ENCODE measurements at places on chromosomes 1 and 21.

DNA sequence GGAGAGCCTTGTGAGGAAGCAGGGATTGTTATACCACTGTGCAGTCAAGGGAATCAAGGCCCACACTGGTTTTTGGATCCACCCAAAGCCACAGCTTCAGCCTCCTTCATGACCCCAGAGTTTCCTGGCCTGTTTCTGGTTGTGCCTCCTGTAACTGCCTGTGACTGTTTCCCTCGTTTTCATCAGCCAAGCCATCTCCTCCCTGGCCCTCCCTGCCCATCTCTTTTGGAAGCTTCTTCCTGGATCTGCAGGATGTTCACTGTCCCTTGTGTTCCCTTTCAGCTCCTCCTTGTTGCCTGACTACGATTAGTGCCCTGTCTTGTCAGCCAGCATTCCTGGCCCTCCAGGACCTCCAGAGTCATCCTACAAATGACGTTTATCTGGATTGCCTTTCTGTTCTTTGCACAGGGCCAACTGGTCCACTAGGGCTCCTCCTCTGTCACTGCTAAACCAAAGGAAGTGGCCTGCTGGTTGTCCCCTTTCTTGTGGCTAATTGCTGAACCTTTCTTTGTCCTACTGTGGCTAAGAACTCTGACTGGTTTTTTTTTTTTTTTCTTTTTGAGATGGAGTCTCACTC is 17.9 kb downstream of the SFT2D2 start:
- no peak for DNase-seq

GRCh38 chr1:60108196-60108595 is 34.6 kb upstream of the C1orf87 start:
- DNase-seq: no peak

- no peak for DNase-seq
Measured at GRCh38 chr1:16413191-16413590, 24.0 kb downstream of the SPATA21 start.

DNA sequence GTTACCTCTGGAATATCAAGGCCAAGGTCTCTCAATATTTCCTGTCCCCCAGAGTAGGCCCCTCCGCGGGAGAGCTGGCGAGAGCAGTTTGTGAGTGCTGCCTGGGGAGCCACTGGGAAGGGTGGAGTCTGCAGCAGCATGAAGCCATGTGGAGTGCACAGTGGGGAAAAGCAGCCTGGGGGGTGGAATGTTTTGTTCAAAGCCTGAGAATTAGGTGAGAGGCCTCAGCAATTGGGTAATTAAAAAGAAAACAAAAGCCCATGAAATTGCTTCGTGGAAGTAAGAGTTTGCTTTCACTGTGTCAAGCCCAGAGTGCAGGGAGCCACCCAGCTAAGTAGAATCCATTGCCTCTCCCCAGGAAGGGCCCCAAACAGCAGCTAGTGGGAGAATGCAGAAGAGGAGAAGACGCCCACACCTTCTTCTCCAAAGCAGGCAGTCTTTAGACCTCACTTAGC is 30.2 kb upstream of the DISC1 start:
- DNase-seq: no peak

GRCh38 chr1:7040969-7041695 is 255.9 kb downstream of the CAMTA1 start:
- DNase-seq: no peak

DNA sequence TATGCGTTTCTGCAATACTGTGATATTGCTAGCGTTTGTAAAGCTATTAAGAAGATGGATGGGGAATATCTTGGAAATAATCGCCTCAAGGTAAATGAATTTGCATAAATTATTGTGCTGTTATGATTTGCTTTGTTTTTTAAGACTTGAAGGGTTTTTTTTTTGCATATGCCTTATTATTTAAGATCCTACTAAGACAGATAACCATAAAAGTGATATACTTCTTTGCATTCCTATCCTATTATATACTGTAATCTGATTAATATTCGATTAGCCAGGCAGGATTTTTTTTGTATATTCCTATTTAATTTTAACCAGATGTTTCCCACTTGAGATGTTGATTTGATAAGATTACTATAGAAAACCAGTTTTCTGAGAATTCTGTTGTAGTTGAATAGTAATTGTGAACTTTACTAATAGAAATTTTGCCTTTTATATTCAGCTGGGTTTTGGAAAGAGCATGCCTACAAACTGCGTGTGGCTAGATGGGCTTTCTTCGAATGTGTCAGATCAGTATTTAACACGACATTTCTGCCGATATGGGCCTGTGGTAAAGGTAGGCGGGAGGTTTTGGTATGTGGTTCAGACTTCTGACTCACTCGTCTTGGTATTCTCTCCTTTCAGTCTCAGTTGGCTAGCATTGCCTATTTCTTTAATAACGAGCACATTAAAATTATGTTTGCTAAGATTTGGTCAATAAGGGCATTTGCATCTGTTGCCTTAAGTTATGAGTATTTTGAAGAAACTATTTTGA is 56.8 kb downstream of the ZBTB17 start:
- peak; percentile 57 for DNase-seq

DNA sequence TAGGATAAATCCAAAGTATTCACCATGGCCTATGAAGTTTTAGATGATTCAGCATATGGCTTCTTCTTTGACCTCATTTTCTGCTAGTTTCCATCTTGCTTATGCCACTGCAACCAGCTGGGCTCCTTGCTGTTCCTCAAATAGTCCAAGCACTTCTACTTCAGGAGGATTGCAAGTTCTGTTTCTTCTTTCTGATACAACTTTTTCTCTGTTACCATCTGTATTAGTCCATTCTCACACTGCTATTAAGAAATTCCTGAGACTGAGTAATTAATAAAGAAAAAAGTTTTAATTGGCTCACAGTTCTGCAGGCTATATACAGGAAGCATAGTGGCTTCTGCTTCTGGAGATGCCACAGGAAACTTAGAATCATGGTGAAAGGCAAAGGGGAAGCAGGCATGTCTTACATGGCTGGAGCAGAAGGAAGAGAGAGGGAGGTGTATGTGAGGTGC is 20.3 kb downstream of the PTGS2 start:
- no peak for DNase-seq

DNA sequence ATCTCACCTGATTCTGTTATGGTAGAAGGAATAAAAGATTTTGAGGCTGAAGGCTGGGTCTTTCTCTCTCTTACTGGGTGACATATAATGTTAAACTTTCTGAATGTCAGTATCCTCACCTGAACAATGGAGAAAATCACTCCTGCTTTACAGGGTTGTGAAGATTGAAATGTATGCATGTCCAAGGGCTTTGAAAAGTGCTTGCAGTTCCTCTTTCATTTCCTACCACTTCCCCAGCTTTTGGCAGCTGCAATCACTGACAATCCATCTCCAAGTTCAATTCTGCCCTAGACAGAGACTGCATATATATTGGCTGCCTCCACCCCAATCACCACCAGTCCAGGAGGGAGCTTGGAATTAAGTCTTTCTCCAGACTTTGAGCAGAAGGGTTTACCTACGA is 39.8 kb downstream of the FAM78B start:
- DNase-seq: no peak

- no peak for DNase-seq
Measured at GRCh38 chr1:91137173-91137852, 115.5 kb upstream of the ZNF644 start.

- no peak for DNase-seq
Measured at GRCh38 chr1:93625582-93626327, 55.9 kb downstream of the BCAR3 start.
